ENCODE measurements at places on chromosomes 4 and X.

DNA sequence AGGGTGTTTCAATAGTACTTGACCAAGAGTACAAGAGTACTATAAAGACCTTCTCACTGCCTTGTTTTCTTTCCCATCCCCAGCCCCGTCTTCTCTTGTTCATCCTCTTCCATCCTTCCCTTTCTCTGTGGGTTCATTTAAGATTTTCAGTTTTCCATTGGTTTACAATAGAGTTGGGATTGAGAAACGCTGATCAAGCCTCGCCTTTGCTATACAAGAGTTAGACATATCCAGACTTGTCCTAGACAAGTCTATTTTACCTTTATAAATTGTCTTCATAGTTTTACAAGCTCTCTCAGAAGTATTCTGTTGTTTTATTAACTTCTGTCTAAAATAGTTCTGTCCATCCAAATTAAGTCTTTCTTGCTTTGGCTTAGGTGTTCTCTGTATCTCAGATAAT, 29.6 kb upstream of the SCML1 start:
- DNase-seq, result no peak

DNA sequence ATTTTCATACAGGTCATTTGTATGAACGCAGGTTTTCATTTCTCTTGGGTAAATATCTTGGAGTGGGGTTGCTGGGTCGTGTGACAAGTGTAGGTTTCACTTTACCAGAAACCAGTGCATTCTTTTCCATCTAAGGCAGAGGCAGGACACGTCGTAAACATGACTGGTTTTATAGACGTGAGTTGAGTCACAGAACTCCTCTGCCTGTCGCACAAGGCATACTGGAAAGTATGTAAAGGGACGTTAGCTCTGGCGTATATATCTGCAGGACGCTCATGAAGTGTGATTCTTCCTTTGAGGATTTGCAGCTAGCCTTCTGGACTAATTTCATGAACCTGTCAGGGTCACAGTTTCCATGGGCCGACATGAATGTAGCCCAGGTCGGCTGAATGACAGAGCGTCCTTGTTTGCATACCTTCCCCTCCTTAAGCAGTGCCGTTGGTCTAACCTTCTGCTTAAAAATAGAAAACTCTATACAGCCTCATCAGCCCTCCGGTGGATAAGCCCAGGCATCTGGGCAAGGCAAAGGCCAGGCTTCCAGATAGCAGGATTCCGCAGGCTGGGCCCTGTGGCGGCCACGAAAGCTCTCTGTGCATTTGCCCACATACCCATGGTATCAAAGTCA, 106.0 kb downstream of the GPR143 start:
- DNase-seq, result no peak

DNA sequence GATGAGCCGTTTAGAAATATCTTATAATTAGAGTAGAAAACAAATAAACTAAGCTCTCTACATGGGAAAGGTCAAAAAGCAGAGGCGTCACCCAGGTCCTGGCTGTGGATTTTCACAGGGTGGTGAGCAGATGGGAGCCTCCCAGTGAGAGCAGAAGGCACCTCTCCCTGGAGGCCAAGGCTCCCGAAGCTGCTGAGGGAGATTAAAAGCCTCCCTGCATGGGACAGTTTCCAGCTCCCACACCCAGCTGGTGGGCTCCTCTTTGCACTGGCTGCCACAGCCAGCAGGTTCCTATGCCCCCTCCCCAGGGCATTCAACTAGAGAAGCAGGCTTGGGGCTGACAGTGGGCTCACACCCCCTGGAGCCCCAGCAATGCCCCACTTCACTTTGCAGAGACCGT, 55.2 kb upstream of the TBC1D9 start:
- DNase-seq, result no peak

DNA sequence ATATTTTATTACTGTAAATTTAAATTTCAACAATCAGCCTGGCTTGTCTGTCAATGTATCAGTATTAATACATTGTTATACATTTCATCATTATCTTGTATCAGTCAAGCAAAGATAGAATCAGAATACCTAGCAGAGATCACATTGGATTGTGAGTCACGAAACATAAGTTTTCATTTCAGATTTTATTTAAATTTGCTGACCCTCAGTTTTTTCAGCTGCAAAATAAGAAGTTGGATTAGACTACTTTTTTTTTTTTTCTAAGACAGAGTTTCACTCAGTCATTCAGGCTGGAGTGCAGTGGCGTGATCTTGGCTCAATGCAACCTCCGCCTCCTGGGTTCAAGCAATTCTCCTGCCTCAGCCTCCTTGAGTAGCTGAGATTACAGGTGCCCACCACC, 33.4 kb upstream of the NKX3-2 start:
- DNase-seq, result no peak

GRCh38 chrX:142804085-142804484, 221.6 kb upstream of the SPANXN4 start:
- DNase-seq, result peak; percentile 6

DNA sequence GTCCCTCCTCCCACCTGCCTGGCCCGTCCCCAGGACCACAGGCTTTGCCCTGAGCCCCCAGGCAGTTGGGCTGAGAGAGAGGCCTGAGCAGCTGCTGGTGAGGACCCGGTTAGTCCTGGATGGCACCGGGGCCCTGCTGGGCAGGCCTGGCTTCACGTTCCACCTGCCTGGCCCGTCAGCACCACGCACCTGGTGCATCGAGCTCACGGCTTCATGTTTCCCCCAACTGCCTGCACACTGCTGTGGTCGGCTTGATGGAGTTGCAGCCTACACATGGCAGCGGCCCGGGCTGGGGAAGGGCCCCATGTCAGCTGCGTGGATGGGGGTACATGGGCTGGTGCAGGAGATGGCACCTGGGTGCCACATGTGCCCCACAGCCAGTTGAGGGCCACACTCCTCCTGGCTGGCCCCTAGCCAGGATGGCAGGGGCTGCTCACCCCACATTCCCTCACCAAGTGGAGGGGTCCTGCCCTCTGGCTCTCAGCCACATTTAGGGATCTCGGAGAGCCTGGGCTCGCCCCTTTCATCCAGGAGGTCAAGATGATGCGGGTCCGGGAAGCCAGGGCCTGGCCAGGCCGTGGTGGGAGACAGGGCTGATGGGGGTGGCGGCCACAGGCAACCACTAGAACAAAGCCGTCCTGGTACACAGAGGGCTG, 28.5 kb downstream of the NKX1-1 start:
- peak; percentile 1 for DNase-seq

GRCh38 chrX:13357925-13358324, 38.1 kb upstream of the ATXN3L start:
- DNase-seq, result no peak

- DNase-seq, result no peak
Measured at GRCh38 chr4:141196227-141196933, 24.3 kb upstream of the ZNF330 start.

DNA sequence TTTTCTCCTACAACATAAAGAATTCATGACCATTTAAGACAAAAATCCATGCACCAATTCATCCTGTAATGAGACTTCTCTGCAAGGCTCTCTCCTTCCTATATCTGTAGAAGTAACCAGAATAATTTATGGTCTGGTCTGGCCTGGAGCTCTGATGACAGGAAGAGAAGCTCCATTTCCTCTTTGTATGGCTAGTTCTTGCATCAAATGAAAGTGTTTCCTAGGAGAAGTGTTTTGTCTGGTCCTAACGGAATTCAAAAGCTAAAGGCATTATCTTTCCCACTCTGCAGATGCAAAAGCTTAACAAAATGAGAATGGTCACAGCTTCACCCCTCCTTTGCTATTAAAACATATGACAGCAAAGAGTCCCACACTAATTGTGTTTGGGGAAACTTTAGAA, 55.1 kb downstream of the SPATA18 start:
- no peak for DNase-seq

DNA sequence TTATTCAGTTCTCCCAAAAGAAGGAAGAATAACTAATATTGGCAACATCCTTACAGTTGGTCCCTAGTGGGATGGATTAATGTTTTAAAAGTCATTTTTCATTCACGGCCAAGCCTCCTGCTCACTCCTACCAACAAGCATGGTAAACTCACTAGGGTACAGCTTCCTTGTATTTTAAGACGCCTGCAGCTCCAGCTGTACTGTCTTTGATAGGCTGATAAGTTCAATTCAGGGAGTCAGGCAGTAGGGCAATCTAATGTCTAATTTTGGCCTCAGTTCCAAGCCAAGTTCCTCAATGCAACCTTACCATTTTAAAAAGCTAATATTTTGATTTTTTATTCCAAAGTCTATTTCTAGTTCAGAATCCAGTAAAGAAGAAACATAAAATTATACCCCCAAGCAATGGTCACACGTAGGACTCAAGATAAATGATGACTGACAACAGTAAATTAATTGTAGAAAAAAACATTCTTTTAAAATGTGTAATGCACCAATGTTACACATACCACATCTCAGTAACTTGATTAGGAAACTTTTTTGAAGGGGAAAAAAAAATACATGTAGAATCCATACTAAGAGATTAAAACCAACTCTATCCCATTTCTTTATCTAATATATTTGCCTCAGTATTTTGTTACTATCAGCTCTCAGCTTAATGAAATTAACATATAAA, 9.3 kb downstream of the LCORL start:
- DNase-seq, result no peak

DNA sequence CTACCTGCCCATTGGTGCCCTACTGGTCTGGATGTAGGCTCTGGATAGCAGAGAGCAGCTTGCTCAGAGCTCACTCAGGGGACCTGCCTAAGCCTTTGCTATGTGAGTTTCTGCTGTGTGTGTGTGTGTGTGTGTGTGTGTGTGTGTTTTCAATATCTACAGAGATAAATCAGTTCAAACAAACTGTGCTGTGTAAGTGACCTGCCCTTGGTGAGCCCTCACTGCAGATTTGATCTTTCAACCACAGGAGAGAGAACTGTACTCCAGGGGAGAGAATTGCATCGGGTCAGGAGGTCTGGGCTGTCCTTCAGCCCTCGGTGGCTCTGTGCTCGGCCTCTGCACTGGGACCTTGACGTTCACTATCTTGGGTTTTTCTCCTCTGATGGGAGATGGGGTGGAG, 35.0 kb upstream of the CDKN2AIP start:
- no peak for DNase-seq

DNA sequence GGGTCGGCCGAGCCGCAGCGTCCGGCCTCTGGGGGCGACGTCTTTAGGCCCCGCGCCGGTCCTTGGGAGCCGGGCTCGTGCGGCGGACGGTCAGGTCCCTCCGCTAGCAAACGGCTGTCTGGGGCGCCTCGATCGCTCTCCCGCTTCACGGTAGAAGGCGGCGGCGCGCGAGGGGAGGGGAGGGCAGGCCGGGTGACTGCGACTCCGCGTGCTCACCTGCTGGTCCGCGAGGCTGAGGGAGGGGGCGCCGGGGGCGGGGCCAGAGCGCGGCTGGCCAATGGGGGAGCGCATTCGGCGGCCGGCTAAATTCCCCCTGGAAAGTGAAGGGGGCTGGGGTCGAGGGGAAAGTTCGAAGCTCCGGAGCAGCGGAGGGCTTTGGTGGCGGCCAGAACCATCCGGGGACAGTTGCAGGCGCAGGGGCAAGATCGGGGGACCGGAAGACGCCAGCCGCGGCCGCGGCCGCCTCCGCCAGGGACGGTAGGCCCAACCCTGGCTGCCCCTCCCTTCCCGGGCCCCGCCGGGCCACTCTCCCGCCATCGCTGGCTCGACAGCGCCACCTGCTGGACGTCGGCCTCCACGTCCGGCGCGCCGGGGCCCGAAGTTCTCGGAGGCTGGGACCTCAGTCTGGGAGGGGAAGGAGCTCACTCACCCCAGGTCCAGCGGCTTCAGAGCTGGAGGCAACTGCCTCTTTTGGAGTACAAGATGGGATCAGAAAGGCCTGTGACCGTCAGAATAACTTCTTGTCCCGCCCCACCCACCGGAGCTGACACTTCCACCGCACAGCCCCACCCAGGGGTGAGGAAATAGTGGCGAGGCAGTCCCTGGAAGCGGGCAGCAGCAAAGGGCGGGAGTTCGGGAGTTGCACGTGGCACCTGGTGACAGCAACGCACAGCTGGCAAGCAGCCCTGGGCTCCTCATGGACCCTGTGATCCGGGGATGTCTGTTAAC, 49.9 kb downstream of the ELF4 start:
- peak; percentile 91 for DNase-seq

DNA sequence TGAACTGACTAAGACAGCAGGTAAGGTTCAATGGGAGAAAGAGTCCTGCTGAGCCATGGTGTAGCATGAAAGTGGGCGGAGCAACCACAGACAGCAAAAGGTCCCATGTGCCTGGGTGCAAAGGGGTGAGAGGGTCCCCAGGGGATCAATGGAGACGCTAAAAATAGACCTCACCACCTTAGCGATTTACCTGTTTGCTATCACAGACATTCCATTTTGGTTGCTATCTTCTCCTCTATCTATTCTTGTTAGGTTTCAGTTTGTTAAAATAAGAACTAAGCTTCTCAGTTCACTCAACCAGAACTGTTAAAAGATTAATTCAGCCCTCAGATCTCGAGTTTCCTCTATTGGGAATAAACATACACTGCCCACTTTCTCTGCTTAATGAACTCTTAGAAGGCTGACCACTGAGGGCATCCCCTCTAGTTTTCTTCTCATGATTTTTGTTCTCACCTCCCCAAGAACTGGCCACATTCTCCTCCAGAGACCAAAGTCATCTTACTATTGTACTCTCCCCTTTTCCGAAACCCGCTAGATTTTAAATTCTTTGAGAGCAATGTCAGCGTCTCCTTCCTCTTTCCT, 136.7 kb downstream of the PARM1 start:
- no peak for DNase-seq

Data from nephron progenitor cell (in vitro differentiated cells).